ENCODE measurements at places on chromosomes 3 and 15.

DNA sequence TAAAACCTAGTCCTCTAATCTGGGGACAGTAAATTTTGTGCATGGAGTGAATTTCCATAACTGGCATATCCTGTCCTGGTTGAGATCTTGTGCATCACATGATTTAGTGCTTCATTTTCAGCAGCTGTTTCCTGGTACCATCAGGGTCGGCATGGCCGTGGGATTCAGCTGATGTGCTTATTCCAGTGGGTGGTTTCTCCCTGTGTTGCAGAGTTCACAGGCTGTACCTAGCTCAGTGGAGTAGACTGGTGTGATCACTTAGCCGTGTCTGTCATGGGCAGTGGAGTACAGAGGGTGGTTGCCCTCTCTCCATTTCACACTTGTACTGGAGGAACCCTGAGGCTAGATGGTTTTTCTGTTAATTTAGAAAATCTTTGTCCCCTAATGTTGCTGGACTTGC lies 228.5 kb downstream of the PTPRG start:
- no peak for DNase-seq

- DNase-seq: no peak
Measured at GRCh38 chr15:85179700-85180099, 198.0 kb downstream of the PDE8A start.

DNA sequence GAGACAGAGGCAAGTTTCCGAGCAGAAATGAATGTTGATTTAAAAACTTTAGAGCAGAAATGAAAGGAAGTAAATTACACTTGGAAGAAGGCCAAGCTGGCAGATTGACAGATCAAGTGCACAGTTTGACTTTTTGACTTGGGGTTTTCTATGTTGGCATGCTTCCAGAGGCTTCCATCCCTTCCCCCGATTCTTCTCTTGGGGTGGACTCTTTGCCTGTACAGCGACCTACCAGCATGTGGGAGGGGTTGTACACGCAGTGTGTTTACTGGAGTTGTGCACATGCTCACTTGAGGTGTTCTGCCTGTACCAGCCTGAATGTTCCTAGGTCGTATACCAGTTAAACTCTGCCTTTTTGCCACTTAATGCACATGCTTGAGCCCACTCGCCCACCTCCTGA lies 701.5 kb upstream of the GBE1 start:
- no peak for DNase-seq

DNA sequence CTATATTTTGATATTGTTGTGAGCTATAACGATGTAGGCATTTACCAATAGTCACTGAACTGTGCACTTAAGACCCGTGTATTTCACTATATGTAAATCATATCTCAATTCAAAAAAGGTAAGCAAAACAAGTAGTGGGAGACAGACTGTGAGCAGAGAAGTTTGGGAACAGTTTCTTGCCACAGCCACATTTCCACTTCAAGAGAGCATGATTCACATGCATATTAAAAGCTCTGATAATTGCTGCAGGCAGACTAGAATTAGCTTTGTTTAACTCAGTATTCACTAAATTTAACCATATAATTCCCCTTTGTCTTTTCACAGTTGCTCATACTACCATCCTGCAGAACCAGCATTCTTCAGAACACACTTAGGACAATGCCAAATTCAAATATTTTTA lies 168.4 kb upstream of the ZNF385D start:
- no peak for DNase-seq

GRCh38 chr15:98943051-98943508 lies 64.5 kb downstream of the PGPEP1L start:
- DNase-seq: no peak

GRCh38 chr3:63654211-63654610 lies 1.7 kb downstream of the SNTN start:
- no peak for DNase-seq

DNA sequence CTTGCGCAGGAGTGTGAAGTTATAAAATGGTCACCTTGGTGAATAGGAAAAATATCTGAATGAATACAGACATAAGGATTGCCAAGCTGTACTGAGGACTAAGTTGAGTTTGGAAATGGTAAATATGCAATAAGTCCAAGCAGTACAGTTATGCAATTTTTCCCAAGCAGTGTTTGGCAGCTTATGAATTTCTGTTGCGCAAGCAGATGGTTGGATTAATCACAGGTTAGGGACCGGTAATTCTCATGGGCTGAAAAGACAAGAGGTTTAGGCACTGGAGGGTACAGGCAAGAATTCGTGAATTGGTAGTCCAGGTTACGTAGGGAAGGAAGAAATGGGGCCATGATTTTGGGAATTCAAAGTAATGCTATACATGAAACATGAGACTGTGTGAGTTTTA lies 210.3 kb downstream of the RAP2B start:
- no peak for DNase-seq

DNA sequence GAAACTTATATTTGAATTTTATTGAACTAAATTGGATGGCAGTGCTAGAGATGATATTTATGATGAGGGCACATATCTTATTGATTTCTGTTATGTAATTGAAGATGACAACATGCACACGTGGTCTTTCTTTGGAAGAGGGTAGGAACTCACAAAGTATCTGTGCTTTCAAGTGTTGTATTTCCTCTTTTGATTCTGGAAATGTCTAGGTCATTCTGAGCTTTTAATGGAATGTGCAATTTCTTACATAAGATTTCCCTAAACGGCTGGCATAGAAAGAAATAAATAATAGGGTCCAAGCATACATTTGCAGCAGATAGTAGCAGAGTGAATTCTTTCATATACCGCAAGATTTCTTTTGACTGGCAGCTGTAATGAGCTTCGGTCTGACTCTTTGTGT lies 10.1 kb upstream of the GPR171 start:
- DNase-seq: no peak

GRCh38 chr3:9957214-9957613 lies 5.0 kb upstream of the PRRT3 start:
- DNase-seq: no peak

GRCh38 chr15:50055332-50055731 lies 63.7 kb downstream of the ATP8B4 start:
- DNase-seq: no peak

DNA sequence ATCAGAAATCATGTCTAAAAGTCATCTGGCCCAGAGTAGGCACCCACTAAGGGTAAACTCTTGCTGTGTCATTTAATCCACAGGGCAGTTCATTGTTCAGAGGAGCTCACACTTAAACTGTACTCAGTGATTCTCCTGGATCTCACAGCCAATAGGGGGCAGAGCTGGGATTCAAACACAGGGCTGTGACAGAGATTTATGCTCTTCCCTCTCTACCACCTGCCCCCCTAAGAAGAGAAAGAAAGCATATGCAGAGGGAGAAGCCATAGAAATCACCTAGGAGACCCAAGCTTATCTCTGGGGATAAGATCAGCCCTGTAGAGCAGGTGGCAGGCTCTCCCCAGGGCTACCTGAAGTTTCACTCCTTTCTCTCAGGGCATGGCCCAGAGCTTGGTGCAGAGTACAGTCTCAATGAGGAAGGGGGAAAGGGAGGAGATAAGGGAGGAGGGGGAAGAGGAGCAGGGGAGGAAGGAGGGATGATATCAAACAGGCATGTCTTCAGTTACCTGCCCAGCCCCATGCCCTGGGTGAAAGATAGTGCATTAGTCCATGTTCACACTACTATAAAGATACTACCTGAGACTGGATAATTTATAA lies 51.8 kb upstream of the ADPGK start:
- DNase-seq: no peak

GRCh38 chr3:43079536-43080332 lies 26.1 kb downstream of the POMGNT2 start:
- DNase-seq: no peak

- no peak for DNase-seq
Measured at GRCh38 chr3:183158113-183158512, 4.4 kb downstream of the LAMP3 start.

DNA sequence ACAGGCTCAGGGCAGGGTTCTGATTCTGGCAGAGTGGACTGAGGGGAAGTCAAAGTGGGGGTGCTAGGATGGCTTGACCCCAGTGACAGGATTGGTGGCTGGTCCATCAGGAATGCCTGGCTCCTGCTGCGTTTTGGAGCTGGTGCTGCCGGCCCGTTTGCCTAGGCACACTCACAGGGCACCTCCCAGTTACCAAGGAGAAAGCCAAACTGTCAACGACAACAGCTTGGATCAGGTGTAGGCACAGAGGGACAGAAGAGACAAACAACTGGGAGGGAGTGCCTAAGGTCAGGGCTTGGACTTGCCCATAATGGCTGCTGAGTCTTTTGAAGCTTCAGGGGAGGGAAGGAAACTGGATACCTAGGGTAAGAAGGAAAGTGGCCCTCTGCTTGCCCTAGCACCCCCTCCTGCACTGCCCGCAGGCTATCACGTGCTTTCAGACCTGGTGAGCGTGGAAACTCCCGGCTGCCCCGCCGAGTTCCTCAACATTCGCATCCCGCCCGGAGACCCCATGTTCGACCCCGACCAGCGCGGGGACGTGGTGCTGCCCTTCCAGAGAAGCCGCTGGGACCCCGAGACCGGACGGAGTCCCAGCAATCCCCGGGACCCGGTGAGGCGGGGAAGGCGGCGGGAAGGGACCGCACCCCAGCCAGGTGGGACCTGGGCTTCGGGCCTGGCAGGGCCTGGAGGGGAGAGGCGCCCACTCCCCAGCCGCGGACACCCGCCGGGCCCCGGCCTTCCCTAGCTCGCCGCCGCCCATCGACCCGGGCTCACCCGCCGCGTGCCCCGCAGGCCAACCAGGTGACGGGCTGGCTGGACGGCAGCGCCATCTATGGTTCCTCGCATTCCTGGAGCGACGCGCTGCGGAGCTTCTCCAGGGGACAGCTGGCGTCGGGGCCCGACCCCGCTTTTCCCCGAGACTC lies 5.1 kb downstream of the DUOX1 start:
- no peak for DNase-seq

DNA sequence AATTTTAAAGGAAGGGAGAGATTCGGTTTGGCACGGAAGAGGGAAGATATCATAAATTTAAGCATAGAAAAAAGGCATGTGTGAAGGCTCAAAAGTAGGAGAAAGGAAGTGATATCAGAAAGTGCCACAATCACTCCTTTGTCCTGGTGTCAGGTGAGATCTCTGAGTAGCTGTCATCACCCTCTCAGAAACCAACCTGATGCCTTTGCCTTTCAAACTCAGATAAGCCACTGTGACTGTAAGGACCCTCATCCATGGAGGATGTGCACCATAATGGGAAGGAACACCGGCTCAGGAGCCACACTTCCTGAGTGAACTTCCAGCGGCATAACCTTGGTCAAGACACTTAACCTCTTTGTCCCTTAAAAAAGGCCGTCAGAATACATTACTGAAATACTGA lies 318.7 kb upstream of the SEMA6D start:
- no peak for DNase-seq

DNA sequence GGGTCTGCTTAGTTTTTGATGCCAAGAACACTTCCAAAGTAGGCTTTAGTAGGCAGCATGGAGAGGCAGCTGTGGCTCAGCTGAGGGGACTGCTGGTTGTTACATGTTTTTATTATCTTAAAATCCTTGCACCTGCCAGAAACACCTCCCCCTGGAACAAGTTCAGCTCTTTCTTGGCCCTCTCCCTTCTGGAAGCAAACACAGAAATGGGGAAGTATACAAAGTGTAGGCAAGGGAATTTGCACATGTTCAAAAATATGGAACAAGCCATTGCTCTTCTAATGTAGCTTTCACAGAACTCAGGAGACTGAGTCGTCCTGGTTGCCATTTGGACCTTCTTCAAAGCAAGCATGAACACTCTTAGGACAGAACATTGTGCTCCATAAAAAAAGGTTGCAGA lies 169.1 kb upstream of the SEMA6D start:
- no peak for DNase-seq

DNA sequence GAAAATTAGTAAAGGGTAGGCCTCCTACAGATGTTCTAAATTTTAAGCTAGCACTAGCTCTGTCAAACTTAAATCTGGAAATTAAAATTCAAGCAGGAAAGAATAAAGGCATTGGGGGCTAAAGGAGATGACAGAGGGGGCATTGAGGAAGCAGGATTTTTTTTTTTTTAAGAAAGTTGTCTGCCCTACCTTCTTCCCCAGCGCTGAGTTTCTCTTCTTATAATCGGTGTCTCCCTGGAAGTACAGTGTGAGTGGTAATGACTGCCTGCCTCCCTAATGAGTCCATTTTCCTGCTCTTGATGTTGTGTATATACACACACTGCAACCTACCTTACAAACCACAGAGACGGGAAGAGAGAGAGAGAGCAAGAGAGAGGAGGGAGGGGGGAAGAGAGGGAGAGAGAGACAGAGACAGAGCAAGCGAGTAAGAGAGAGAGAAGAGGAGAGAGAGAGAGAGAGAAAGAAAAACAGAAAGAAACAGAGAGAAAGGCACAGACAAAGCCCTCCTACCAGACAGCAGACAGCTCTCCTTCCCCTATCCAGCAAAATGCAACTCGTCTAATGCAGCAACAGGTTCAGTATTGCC lies 47.0 kb downstream of the ZBTB20 start:
- peak; percentile 81 for DNase-seq

GRCh38 chr15:60760646-60761504 lies 281.9 kb upstream of the ICE2 start:
- peak; percentile 46 for DNase-seq

DNA sequence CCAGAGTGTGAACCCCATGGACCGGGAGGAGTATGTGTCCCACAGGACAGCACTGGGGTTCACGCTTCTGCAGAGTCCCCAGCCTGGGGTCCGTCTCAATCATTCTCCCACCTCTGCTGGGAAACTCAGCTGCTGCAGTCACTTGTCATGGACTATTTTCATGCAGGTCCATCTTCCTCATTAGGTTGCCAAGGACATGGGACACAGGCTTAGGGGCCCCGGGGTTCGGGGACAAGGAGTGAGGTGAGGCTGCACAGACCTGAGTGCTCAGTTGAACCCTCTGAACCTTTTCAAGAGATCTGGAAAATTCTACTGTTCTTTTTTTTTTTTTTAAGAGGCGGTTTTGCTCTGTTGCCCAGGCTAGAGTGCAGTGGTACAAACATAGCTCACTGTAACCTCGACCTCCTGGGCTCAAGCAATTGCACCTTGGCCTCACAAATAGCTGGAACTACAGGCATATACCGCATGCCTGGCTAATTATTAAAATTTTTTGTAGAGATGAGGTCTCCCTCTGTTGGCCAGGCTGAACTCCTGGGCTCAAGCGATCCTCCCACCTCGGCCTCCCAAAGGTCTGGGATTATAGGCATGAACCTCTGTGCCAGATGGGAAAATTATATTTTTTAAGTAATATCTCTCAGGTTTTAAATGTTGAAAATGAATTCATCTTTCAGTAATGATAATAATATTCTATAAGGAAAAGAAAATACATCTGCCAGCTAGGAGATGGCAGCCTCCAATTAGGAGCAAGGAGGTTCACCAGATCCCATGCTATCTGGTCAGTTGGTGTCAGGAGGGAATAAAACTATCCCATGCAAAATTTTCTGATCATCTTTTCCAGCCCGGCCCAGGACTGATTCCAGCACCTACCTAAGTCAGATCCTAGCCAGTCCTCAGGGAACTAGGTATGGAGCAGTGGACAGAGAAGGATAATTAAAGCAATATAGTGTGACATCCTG lies 45.2 kb downstream of the RPN1 start:
- no peak for DNase-seq

DNA sequence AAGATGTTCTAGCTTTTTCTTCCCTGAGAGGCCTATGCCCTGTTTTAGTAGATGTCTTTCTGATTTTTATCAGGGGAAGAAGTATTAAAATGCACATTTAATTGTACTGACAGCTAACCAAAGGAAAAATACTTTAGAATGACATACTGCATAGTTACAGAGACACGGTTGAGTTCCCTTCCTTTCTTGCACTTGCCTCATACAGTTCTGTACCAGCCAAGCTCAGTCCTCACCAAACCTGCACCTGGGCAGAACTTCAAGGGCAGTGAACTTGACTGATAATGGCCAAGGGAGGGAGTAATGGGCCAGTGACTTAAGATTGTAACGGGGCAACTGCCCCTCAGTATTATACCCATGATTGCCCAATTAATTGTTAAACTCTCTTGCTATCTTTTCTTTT lies 34.1 kb upstream of the RASGRP1 start:
- DNase-seq: no peak
